ENCODE measurements at places on chromosomes 11 and 22.

GRCh38 chr11:45161252-45162063 lies 15.0 kb downstream of the PRDM11 start:
- no peak overlapping the region for H3K4me3 ChIP-seq
- no peaks in the 10 kb centered on the region for H3K36me3 ChIP-seq
- H3K27ac ChIP-seq = no peak overlapping the region

- H3K36me3 ChIP-seq = no peaks in the 10 kb centered on the region
- no peak overlapping the region for H3K27ac ChIP-seq
- H3K4me1 ChIP-seq = peaks cover 13% of the 10 kb centered on the region
These were observed 12.0 kb upstream of the WEE1 start for GRCh38 chr11:9561279-9561982.

DNA sequence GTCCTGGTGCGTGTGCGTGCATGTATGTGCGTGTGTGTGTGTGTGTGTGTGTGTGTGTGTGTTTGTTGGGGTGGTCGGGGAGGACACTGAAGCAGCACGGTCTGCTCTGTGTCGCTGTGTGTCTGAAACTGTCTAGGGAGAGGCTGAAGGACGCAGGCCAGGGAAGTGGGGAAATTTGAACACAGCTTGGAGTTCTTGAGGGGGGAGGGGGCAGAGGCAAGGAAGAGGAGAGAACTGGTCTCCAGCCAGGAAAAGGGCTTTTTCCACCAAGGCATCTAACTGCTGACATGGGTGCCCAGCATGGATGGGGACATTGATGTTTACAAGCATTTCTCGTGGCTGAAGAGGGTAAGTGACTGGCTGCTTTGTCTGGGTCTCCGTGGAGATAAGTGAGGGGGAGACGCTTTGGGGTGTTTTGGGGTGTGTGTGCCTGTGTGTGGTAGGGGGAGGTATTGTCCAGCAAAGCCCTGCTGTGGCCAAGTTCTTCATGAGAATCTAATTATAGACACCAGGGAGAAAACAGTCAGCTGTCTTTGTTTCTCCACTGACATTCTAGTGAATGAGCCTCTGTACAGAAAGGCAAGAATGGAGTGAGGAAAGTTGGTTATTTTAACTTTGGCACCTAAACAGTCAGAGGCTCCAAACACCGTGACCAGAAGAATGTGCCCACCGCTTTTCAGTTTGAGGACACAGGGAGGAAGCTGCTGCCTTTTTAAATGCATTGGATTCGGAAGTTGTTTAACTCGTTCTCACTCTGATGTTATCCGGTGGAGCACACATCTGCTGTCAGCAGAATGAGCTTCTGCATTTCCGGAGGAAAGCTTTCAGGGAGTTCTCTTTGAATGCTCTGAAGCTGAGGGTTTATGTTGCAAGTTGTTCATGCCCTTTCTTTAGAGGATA lies 63.7 kb downstream of the PPFIBP2 start:
- H3K27ac ChIP-seq = no peak overlapping the region
- H3K36me3 ChIP-seq = no peaks in the 10 kb centered on the region
- peaks cover 24% of the 10 kb centered on the region for H3K4me1 ChIP-seq
- no peak for DNase-seq

- H3K4me3 ChIP-seq = no peak overlapping the region
- H3K27me3 ChIP-seq = no peaks in the 10 kb centered on the region
- H3K27ac ChIP-seq = no peak overlapping the region
- H3K36me3 ChIP-seq = no peaks in the 10 kb centered on the region
- no peak for DNase-seq
These were observed 17.8 kb upstream of the OR2AT4 start for GRCh38 chr11:75114465-75114864.

GRCh38 chr11:70137383-70137782 lies 59.3 kb downstream of the ANO1 start:
- peaks cover 15% of the 10 kb centered on the region for H3K4me1 ChIP-seq
- DNase-seq = no peak
- H3K36me3 ChIP-seq = no peaks in the 10 kb centered on the region

DNA sequence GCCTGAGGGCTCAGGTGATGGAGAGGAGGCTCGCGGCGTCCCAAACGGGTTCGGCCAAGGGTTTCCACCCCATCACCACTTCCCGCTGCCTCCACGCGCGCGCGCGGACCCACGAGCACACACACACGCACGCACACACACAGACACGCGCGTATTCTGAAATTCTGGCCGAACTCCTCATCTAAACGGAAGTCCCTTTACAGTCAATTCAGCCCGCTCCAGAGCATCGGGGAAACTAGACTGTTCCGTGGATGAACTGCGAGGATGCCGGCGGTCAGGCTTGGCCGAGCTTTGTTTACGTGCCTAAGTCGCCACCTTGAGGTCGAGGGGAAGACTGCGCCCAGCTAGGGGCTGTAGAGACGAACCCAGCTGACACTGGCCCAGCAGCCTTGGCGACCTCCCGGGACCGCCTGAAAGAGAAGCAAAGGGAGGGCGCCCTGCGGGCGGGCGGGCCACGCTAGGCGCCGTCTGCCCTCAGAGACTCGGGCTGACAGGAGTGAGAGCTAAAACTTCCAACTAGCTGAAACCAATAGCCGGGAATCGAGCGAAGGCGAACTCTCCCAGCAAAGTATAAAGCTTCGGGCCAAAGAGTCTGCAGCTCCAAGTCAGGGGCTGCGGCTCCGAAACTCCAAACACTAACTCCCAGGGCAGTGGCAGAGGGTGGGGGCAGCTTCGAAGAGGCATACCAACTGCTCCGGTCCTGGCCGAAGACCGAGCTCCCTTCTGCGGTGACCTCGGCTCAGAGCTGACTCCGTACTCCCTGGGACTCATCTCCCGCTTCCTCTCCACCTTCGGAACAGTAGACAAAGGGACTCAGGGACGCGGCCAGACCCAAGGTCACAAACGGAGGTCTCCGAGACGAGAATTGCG lies 124.7 kb upstream of the C11orf58 start:
- peaks cover 7% of the 10 kb centered on the region for H3K4me1 ChIP-seq
- no peaks in the 10 kb centered on the region for H3K36me3 ChIP-seq
- peaks cover 47% of the 10 kb centered on the region for H3K27me3 ChIP-seq
- H3K27ac ChIP-seq = no peak overlapping the region

- H3K27me3 ChIP-seq = no peaks in the 10 kb centered on the region
- peak; percentile 41 for DNase-seq
- no peak overlapping the region for H3K27ac ChIP-seq
- peaks cover 10% of the 10 kb centered on the region for H3K4me1 ChIP-seq
- no peaks in the 10 kb centered on the region for H3K36me3 ChIP-seq
- no peak overlapping the region for H3K4me3 ChIP-seq
These were observed 8.1 kb downstream of the PARVB start for GRCh38 chr22:44032126-44032730.
